HAP-1 (cell line): ENCODE measurements at places on chromosomes 1 and 21.

DNA sequence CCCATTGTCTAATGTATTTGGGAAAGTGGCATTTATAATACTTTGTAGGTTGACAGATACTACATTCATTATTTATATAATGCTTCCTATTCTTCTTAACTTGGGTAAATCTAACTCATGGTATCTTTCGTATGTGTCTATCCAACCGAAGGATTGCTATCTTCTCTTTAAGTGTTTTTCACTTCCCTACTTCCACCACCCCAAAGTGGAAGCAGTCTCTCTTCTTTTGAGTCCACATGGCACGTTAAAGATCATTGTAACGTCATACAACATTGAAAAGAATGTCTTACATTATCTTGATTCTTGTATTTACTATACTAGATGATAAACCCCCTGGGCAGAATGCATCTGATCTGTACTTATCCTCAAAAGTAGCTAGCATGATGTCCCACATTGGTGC, 21.2 kb downstream of the ATP1A1 start:
- no peak for DNase-seq

- DNase-seq = no peak
These were observed 8.8 kb downstream of the MATN1 start for GRCh38 chr1:30714536-30715090.

DNA sequence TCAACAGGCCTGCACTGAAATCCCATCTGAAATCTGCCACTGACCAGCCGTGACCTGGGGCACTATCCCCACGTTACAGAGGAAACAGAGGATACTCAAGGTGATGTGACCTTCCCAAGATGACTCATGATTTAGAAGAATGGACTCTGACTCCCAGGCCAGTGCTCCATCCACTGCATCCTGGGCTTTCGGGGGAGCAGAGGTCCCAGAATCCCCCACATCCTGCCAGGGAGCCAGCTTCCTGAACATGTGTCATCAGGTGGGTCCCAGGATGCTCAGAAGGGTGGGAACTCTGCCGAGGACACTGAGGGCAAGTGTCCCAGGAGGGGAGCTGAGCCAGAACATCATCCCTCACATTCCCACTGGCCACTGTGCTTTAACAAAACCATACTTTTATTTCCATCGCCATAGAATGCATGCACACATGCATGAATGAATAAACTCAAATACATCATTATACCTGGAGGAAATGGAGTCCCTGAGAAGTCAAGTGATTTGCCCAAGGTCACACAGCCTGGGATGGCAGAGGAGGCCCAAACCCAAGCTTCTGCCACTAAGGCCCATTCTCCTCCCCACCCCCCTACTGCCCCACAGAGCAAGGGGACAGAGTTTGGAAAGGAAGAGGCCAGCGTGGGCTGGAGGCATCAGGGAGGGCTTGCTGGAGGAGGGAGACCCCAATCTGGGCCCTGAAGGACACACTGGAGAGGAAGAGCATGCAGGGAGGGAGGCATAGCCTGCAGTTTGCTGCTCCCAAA, 189.4 kb downstream of the MATN1 start:
- DNase-seq = no peak

GRCh38 chr1:55232448-55233144, 17.4 kb upstream of the USP24 start:
- DNase-seq = no peak

DNA sequence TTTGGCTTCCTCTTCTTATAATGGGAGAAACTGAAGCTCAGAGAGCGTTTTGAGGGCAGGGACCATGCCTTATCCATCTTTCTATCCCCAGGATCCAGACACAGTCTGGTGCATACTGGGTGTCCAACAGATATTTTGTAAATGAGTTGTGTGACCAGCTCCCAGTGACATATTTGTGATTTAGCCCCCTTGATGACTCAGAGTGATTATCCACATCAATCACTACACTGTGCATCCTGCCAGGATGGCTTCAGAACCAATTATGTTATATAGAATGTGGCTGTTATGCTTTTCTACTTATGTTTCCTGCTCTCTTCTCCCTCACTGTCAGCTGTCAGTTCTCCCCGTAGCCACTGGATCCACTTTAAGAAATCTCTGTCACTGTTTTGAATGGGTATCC, 11.3 kb downstream of the OLFML3 start:
- DNase-seq = no peak

GRCh38 chr1:65431111-65431705, 10.7 kb downstream of the LEPR start:
- peak; percentile 42 for DNase-seq

DNA sequence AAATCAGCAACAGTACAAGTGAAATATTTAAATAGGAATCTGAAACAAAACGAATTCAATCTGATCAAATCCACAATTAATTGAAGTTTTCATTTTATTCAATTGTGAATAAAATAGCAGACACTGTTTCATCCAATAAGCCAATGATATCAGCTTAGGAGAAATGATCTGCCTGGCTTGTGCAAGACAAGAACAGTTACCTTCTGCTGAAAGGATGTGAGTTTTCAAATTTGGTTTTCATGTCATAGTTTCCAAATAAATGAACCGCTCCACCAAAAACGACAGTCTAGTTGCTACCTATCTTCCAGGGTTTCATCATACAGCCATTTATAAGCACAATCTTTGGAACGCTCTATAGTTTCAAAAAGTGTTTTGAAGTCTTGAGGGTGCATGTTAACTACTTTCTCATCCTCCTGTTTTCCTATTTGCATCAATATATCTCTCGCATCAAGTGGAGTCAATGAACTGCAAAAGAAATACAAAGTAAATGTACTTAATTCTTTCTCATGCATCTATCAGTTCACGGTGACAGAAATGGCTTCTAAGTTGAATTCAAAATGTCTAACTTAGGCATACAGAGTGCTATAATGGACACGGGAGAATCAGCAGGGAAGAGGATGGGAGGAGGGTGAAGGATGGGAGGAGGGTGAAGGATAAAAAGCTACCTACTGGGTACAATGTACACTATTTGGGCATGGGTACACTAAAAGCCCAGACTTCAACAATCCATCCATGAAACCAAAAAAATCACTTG, 25.1 kb downstream of the TFB2M start:
- DNase-seq = no peak

DNA sequence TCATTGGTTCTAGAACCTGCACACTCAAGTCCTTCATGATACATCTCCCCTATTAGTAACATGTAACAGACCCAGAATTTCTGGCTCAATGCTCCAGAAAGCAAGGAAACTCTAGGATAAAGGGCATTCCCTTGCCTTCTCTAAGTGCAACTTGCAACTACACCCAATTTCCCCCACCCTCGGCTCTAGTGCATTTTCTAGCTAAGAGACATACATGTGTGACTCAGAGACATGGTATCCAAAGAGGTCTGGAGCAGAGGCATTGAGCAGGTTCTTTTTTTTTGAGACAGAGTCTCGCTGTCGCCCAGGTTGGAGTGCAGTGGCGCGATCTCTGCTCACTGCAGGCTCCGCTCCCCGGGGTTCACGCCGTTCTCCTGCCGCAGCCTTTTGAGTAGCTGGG, 132.9 kb downstream of the ZC3H11B start:
- no peak for DNase-seq

GRCh38 chr1:155184835-155185782, 11.5 kb downstream of the TRIM46 start:
- no peak for DNase-seq

DNA sequence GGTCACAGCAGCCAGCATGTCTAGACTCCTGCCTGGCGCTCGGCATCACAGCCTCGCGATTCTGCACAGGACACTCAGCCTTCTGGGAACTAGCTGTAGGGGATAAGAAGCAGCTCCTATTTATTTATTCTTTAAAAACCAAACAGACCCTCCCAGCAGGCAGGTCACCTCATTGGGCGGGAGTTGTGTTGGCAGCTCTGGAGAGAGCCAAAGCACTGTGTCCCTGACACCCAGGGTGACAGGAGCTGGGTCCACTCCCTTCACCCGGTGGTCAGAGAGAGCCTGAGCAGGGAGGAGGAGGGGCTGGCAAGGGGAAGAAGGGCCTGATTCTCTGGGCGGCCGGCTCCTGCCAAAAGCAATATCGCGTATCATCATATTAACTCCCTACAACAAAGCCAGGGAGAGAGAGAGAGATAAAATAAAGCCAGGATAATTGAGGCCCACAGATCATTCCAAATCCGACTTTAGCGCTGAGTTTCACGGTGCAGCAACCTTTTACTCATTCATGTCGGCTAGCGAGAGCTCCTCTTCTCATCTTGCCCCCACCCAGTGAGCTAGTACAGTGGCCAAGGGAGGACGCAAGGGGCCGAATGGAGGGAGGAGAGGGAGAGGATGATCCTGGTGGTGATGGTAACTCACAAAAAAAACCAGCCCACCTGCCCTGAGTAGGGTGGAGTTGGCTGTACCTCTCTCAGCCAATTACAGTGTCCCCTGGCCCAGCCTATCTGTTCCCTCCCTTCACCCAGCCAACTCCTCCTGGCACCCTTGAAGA, 79.8 kb upstream of the IFFO2 start:
- DNase-seq = peak; percentile 8

DNA sequence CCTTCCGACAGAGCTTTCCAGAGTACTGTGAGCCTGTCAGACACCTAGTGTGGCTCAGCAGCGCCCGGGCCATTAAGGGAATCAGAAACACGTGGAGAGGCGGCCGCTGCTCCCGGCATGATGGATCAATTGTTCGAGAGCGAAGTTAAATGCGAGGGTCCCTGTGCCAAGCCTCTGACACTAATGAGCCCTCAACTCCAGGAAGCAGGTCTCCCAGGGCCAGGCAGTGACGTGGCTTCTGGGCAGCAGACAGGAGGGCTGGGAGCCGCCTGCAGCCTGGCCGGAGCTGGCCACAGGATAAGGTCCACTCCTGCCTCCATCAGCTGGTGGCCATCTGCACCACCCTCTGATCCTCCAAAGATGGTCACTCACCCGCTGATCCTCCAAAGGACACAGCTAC, 67.5 kb upstream of the CLDN14 start:
- no peak for DNase-seq
